ENCODE measurements at places on chromosomes 7 and 10. TPM values are rescaled to one million over a fixed set of nuclear protein-coding genes. Genes with fewer than 3 reads are reported as not detected.

Gene RAPGEF5
- total RNA-seq, result 1.0 TPM

Gene TRIL
- total RNA-seq, result 0.72 TPM

Gene KCNMA1
- 45.8 TPM for total RNA-seq

Gene SPDYE9
- not detected for total RNA-seq

Gene ADRB1
- total RNA-seq, result 0.62 TPM

Gene UNC5B
- 32.8 TPM for total RNA-seq

Gene GBX1
- total RNA-seq, result not detected

Gene GRID2IP
- total RNA-seq, result 0.07 TPM

Gene AVPI1
- total RNA-seq, result 5.0 TPM

Gene STEAP4
- not detected for total RNA-seq

Gene NPY
- not detected for total RNA-seq

Gene TMEM72
- not detected for total RNA-seq

Gene FBXL13
- total RNA-seq, result 1.6 TPM

Gene HOXA10
- total RNA-seq, result not detected

Gene CTNNA3
- total RNA-seq, result 0.75 TPM

Gene ZNF736
- 4.4 TPM for total RNA-seq

Gene SLC13A4
- not detected for total RNA-seq

Gene CYP2C19
- total RNA-seq, result not detected

Gene PRTFDC1
- 10.6 TPM for total RNA-seq

Gene VAX1
- 0.62 TPM for total RNA-seq

Gene MYH16
- 0.11 TPM for total RNA-seq

Gene CPSF4
- total RNA-seq, result 42.8 TPM

Gene CALY
- 1.1 TPM for total RNA-seq

Gene RET
- total RNA-seq, result 0.79 TPM

Gene OPN1SW
- not detected for total RNA-seq

Gene MOGAT3
- total RNA-seq, result not detected

Gene DYDC2
- total RNA-seq, result not detected

Gene NPTX2
- total RNA-seq, result 2.4 TPM

Measured in astrocyte (in vitro differentiated cells and primary cell).